ENCODE measurements at places on chromosomes 2 and 18.

- DNase-seq, result no peak
Measured at GRCh38 chr2:24658531-24659202, 134.5 kb downstream of the PTRHD1 start.

DNA sequence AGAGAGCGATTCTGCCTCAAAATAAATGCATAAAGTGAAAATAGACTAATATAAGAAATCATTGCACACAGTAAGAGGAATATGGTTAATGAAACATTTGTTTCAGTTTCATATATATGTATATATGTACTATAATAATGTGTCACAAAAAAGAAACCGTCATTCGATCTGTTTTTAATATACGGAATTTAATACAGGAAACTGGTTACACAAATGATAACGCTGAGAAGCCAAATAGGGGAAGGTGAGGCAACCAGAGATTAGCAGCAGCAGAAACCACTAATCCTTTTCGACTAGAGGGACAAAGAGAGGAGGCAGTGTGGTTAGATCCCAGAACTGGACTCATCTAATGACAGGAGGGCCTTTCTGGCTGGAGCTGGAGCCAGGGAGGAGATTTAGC lies 64.2 kb upstream of the GREB1L start:
- no peak for DNase-seq

- no peak for DNase-seq
Measured at GRCh38 chr2:235723811-235724465, 230.1 kb downstream of the AGAP1 start.

DNA sequence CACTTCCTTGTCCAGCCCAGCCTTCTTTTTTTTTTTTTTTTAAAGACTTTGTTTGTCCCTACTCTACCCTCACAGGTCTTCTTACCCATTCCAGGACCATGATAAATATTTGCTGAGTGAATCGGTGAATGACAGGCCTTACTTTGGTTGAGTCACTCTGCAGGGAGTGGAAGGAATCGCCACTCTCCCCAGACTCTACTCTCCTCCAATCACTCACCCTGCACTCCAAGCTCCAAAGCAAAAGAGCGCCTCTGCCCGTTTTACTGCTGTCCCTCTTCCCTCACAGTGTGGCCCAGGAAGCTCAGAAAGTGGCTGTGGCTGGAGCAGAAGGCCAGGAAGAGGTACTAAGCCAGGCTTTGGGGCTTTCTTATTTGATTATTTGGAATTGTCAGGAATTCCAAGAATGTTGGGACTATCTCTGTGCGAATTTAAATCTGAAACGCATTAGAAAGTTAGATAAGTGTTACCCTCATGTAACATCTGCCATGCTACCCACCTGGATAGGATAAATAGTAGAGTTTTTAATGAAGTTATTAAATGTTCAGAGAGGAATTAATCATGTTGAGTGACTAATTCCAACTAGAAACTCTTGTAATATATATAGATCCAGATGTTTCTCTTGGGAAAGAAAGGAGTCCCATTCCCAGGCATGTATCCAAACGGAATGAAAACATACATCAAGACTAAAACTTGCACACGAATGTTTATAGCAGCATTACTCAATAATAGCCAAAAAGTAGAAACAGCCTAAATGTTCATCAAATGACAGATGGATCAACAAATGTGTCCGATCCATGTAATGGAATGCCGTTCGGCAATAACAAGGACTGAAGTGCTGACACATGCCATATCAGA lies 43.0 kb upstream of the CHMP1B start:
- no peak for DNase-seq

- DNase-seq, result no peak
Measured at GRCh38 chr18:45090526-45091140, 409.9 kb downstream of the SETBP1 start.

DNA sequence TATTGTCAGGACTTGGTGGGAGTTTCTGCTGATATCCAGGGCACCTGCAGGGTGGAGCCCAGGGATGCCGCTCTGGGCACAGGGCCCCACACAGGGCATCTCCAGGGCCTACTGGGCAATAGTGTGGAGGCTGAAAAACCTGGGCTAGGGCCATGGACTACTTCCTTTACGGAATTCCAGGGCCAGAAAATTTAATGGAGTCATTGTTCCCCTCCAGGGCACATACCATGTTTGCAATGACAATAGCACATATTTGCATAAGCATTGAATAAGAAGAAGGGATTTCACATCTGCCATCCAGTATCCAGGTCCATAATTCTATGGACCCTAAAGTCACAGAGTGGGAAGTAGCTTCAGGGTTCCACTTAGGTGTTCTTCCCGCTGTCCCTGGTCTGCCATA lies 103.8 kb upstream of the TPO start:
- no peak for DNase-seq

- DNase-seq, result no peak
Measured at GRCh38 chr2:113124181-113124961, 3.0 kb upstream of the IL1RN start.

DNA sequence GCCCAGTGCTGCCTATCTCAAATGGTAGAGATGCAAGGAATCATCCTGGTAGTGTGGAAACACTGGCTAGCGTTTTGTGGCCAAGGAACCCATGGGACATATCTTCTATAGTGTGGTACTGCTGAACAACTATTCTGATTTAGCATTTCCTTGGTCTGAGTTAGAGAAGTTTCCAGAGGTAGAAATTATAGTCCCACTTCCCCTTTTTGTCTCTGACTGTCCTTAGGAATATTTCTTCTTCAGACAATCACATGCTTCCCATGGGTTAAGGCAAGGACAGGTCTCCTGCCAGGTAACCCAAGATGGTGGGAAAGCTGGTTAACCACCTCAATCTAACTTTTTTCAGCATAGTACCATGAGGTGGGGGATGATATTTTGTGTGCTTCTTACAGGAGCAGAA lies 729.5 kb upstream of the LRRTM4 start:
- DNase-seq, result no peak

DNA sequence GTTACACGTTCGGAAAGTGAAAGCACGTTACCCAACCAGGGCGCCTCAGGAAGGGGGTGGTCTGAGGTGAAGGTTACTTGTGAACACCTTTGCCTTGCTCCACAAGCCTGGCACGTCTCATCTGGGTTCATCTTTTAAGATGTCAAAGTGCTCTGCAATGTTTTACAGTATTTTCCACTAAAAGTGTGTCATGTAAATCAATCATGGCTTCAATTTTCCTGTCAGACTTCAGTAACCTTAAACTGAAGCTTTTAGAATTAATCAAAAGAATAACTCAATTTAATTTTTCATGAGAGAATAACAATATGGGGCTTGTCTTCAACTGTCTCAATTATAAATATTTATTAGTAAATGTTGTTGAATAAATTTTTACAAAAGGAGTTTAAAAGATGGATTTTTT lies 93.3 kb upstream of the FANCL start:
- no peak for DNase-seq

DNA sequence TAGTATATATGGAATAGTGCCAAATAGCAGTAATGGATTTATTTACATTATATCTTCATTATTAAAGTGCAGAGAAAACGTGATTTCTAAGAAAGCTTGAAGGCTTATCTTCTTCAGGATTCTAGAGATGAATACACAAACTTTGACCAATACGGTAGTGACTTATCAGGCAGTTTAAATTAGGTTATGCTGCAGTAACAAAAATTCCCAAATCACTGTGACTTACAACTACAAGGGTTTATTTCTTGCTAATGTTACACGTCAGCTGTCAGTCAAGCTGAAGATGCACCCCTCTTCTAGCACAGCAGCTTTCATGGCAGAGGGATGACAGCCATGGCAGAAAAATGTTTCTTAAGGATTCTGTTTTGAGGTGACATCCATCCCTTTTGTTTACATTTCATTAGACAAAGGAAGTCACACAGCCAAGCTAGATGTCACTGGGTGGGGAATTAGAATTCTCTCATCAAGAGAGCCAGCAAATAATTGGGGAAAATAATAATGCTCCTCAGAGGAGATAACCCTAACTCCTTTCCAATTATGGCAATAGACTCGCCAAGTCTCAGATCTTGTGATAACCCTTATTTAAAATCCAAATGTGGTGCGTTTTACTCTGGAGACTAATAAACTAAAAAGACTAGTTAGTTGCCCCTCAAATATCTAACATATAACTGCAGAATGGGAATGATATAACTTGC lies 268.3 kb upstream of the CYP26B1 start:
- DNase-seq, result no peak

DNA sequence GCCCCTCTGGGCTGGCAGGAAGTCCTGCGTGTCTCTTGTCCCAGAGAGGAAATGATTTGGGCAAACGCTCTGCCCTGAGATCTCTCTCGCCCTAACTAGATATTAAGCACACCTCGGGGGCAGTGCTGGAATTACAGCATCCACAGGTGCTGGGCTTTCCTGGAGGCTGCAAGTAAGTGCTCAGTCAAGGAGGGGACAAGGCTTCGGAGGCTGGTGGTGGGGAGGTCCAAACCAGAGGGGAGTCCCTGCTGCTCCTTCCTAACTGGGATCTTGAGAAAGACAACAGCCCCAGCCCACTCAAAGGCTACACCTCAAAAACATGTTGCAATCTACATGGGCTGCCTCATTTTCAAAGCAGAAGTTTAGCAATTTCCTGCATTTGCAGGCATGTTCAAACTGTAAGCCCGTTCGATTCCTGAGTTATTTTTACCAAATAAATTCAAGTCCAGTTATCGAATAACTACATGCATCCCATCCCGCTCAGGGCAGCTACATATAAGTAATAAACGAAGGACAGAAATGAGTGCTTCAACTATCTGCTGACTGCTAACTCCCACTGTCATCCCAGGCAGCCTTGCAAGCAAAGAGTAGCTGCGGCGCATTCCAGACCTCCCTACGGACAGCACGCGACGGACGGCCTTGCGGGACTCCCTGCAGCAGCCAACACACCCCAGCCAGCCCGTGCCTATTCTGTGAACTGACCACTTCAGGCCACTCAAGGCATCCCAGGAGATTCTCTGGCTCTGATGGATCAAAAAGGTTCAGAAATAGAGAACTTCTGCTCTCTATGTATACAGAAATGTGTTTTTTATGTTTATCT lies 27.5 kb downstream of the ZNF516 start:
- DNase-seq, result no peak

- no peak for DNase-seq
Measured at GRCh38 chr2:171524018-171524401, 1.7 kb downstream of the CYBRD1 start.

DNA sequence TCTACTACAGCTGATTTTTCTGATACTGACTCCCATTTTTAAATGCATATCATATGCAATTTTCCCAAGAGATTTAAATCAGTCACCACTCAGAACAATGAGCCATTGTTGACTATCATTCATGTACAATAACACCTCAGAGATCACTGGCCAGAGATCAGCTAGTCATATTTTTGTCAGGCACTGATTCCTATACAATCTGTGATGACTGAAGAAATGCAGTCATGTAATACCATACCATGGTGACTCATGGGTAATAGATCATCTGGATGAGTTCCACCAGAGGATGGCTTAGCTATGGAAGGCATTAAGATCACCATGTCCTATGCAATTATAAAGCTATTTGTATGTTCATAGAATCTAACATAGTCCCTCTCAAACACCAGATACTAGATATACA lies 285.7 kb upstream of the DCC start:
- no peak for DNase-seq

DNA sequence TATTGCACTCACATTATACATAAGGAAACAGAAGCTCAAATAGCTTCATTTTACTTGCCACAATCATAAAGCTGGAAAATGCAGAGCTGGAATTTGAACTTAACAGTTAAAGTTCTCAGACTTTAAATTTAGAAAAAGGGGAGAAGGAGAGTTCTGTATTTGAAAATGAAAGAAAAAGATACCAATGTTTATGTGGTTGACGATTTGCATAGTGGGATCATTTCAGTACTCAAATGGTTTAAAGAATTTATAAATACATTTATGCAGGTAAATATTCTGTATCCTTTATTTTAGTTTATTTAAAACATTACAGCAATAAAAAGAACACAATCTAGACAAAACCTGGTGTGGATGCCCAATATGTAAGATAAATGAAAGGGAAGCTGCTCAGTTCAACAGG lies 25.5 kb upstream of the STAT4 start:
- no peak for DNase-seq

DNA sequence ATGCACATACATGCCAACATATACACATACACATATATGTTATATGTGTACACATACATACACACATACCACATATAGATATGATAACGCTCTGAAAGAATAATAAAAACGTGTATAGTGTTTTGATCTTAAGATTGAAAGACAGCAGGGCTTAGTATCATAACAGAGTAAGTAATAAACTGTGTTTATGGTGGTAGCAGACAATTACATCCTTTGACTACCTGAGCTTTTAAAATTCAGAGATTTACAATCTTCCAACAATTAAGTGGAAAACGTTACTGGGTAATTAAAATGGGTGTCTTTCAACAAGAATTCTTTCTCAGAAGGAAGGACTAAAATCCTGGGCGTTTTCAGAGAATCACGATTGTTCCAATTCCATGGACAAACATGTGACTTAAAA lies 552.4 kb downstream of the EPHA4 start:
- DNase-seq, result no peak

GRCh38 chr2:21650569-21650968 lies 526.8 kb downstream of the TDRD15 start:
- DNase-seq, result no peak

DNA sequence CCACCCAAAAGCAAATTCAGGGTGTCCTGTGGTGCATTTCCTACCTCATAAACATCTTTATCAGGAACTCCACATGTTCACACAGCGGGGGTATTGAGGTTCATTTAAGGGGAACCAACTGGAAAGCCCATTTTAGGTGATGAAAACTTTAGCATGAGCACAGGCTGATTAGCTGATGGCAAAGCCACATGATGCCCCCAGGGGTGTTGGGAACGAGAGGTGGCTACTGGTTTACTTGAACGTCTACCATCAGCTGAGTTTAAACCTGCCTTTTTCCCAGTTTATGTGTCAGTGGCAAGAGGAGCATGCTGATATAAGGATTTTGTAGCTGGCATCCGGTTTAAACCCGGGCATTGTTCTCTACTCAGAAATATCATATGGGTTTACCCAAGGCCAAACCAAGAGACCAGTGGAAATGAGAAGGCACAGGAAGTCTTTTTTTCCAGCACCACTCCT lies 54.5 kb upstream of the UPP2 start:
- no peak for DNase-seq

DNA sequence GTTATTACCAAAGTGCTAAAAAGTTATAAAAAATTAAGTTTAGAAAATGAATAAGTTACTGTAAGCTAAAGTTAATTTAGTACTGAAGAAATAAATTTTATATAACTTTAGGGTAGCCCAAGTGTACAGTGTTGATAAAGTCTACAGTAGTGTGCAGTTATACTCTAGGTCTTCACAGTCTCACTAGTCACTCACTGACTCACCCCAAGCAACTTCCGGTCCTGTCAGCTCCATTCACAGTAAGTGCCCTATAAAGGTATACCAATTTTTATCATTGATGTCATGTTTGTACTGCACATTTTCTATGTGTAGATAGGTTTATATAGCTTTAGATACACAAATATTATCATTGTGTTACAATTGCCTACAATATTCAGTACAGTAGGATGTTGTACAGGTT lies 518.3 kb upstream of the PIK3C3 start:
- DNase-seq, result no peak

GRCh38 chr2:232449964-232450363 lies 6.0 kb upstream of the ALPI start:
- DNase-seq, result no peak

Data from thoracic aorta (tissue), 2 donors.